ENCODE measurements at places on chromosomes 2 and 18. TPM values are rescaled to one million over a fixed set of nuclear protein-coding genes. Genes with fewer than 3 reads are reported as not detected.
A peak's percentile ranks its signal among the peaks of the same experiment; 100 is the strongest.

DNA sequence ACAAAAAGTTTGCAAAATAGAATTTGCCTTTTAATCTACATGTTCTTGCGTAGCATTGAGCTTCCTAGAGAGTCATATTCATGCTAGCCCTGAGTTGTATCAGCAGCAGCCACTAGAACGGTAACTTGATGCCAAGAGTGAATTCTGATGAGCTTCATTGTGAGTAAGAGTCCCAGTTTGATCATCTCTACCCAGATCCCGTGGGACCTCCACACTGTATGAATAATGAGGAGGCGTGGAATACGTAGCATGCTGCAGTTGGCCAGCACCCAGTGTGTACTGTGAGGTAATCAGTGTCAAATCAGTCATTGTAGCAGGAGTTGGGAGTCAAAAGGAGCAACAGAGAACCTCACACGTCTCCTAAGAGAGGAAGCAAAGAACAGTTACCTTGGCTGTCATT, 197.9 kb downstream of the NEDD4L start:
- no peaks in the 10 kb centered on the region for H3K27me3 ChIP-seq
- H3K4me3 ChIP-seq = no peak overlapping the region
- H3K4me1 ChIP-seq = peaks cover 43% of the 10 kb centered on the region
- no peaks in the 10 kb centered on the region for H3K36me3 ChIP-seq

- no peaks in the 10 kb centered on the region for H3K27me3 ChIP-seq
- no peaks in the 10 kb centered on the region for H3K36me3 ChIP-seq
- no peaks in the 10 kb centered on the region for H3K4me1 ChIP-seq
- no peak overlapping the region for H3K4me3 ChIP-seq
Measured at GRCh38 chr2:70930371-70931329, 5.0 kb upstream of the ATP6V1B1 start.

DNA sequence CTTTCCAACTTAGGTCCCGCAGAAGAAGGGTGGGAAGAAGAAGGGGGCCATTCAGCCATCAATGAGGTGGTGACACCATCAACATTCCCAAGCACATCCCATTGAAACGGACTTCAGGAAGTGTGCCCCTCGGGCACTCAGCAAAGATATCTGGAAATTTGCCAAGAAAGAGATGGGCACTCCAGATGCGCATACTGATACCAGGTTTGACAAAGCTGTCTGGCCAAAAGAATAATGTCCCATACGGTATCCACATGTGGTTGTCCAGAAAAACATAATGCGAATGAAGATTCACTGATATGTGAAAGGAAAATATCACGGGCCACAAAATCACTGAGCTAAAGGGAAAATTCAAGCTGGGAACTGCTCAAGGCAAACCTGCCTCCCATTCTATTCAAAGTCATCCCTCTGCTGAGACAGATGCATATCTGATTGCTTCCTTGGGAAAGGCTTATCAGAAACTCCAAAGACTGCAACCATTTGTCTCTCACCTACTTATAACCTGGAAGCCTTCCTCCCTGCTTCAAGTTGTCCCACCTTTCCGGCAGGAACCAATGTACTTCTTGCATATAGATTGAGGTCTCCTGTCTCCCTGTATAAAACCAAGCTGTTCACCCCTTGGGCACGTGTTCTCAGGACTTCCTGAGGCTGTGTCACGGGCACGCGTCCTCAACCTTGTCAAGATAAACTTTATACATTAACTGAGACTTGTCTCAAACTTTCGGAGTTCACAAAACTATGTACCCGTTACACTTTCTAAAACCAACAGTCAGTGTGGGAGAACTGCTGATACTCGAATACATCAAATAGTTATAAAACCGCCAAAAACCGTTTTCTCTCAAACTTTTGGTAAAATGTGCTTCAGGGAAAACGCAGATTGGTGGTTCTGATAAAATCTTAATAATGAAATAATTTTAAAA, 1.3 kb upstream of the PDK1 start:
- H3K27me3 ChIP-seq = no peaks in the 10 kb centered on the region
- no peak overlapping the region for H3K27ac ChIP-seq
- H3K4me3 ChIP-seq = no peak overlapping the region
- H3K36me3 ChIP-seq = no peaks in the 10 kb centered on the region
- H3K4me1 ChIP-seq = peaks cover 16% of the 10 kb centered on the region

DNA sequence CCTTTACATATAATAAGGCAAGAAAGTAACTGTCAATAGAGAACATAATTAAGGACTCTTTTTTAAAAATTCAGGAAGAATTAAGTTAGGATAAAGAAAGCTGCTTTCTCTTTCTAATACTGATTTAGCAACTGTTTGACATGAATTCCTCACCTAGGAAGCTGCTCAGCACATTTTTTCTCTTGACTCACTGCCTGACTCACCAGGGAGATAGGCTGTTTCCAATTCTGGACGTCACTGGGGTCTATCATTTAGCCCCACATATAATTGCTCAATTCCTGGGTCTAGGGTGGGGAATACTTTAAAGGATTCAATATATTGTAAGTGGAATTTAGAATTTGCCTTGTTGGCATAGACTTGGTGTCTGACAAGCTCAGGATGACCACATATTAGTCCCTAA, 50.8 kb upstream of the UGP2 start:
- no peaks in the 10 kb centered on the region for H3K4me1 ChIP-seq
- H3K4me3 ChIP-seq = no peak overlapping the region
- H3K27me3 ChIP-seq = no peaks in the 10 kb centered on the region
- H3K27ac ChIP-seq = no peak overlapping the region

DNA sequence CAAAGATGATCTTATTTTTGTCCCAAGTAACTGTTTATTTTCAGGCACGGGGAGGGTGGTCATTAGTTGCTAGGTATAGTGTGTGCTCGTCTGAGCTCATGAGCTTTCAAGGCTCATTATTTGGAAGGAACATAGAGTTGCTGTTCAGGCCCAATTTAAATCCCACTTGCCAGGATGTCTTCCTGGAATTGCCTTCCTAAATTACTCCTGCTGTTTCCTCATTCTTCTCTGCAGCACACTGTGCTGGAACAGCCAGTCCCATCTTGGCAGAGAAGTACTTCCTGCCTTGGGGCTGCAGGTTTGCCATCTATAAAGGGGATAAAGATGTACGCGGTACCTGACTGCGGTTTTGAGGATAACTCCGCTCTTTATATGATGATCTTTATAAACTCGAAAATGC, 37.3 kb downstream of the GREB1 start:
- H3K4me1 ChIP-seq = peaks cover 5% of the 10 kb centered on the region
- no peak for DNase-seq
- H3K27ac ChIP-seq = peak overlapping the region; percentile 61
- H3K4me3 ChIP-seq = no peak overlapping the region
- no peaks in the 10 kb centered on the region for H3K36me3 ChIP-seq
- no peaks in the 10 kb centered on the region for H3K27me3 ChIP-seq

- no peaks in the 10 kb centered on the region for H3K27me3 ChIP-seq
- no peaks in the 10 kb centered on the region for H3K4me1 ChIP-seq
- H3K27ac ChIP-seq = peak overlapping the region; percentile 33
- no peak overlapping the region for H3K4me3 ChIP-seq
- H3K36me3 ChIP-seq = no peaks in the 10 kb centered on the region
- DNase-seq = no peak
Measured at GRCh38 chr2:174522553-174522952, 35.7 kb upstream of the GPR155 start.

- H3K4me3 ChIP-seq = no peak overlapping the region
- no peaks in the 10 kb centered on the region for H3K36me3 ChIP-seq
- H3K4me1 ChIP-seq = no peaks in the 10 kb centered on the region
- no peaks in the 10 kb centered on the region for H3K27me3 ChIP-seq
Measured at GRCh38 chr2:219104107-219105035, 43.6 kb upstream of the IHH start.

DNA sequence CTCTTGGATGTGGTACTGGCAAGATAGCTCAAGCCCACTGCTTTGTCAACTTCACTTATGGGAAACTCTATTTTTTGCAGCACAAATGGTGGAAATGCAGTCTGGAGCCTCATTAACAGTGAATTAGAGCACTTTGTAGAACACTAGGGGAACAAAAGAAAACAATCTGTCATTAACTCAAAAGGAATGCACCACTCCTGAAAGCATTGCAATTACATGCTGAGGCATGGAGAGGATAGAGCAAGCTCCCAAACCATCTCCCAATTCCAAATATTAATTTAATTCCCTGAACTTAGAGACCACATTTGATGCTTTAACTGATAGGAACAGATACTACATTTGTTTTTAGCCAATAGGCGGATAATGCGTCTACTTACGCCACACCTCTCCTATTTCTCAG, 32.8 kb upstream of the TANC1 start:
- no peaks in the 10 kb centered on the region for H3K36me3 ChIP-seq
- no peaks in the 10 kb centered on the region for H3K4me1 ChIP-seq
- no peak for DNase-seq
- H3K27ac ChIP-seq = no peak overlapping the region
- no peak overlapping the region for H3K4me3 ChIP-seq

Gene PPM1B
- total RNA-seq = 44.5 TPM

Gene SERPINB3
- total RNA-seq = not detected

Gene ADAM17
- 17.5 TPM for total RNA-seq

Gene MAL
- total RNA-seq = not detected

Gene COLEC12
- 4.2 TPM for total RNA-seq

Measured in body of pancreas (tissue), 4 donors.